ENCODE measurements at places on chromosomes 1 and 21. TPM values are rescaled to one million over a fixed set of nuclear protein-coding genes. Genes with fewer than 3 reads are reported as not detected.

DNA sequence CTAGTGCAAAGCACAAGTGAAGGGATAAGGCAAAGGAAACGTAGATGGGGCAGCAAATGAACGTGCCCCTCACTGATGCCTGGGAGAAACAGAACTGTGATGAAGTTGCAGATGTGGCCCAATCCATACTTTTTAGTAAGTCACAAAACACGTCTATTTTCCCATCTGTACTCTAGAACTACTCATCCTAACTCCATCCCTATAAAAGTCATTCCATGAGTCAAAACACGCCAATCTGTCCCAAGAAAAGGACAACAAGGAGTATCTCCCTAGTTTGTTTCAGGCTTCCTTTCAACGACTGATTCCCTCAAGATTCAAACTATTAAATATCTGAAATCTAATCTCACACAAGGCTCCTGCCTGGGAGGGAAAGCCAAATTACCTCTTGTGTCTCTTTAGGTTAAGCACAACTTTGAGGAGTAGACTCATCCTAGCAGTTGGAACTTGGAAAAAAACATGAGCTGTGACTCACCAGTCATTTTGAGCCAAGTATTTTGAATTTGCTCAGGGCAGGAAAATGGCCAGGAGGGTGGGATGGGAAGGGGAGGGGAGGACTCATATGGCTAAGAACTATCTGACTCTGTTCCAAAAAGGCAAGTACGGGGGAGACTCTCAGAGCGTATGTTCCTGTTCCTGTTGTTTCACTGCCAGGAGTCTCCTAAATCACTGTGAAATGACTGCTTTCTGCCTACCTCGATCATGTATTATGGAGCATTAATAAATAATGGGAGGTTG lies 214.5 kb upstream of the CAMK1G start:
- no peak for DNase-seq

DNA sequence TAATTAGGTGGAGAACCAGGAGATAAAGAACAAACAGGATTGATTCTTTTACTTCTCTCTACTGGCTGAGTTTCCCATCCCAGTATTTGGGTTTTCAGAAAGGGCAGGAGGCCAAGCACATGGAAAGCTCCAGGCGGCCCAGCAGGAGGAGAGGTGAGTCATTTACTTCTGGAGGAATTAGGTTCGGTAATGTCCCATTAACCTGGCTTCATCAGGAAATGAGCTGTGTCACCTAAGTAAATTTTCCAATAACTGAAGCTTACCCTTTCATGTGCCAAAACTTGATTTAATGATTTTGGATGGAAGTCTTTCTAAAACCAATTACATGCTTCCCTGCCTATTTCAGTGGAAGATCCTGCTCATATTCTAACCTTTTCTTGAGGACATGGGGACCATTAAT lies 257.6 kb upstream of the USP24 start:
- DNase-seq = no peak

DNA sequence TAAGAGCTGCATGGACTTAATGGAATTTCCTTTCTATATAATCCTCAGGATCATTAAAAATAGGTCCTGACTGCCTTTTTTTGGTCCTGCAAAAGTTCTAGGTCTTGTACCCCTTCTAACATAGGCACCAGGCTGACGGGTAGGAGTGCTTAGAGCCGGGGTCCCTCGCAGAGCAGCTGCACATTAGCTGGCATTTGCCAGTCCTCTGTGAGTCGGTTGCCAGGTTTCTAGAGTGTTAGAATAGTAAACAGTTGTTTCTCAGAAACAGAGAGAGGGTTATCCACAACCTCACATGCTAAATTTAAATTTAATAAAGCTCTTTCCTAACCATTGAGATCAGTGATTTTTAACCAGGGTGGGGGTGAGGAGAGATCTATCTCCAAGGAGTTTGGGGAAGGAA lies 35.4 kb upstream of the HEATR1 start:
- DNase-seq = no peak

- DNase-seq = no peak
These were observed 258.1 kb downstream of the GRIK3 start for GRCh38 chr1:36776256-36776655.

GRCh38 chr1:174871886-174872285 lies 127.9 kb upstream of the CACYBP start:
- DNase-seq = no peak

The BTG3 gene
- total RNA-seq = 1.3 TPM

Measured in left lobe of liver (tissue), 2 donors.